ENCODE measurements at places on chromosomes 16 and 17. TPM values are rescaled to one million over a fixed set of nuclear protein-coding genes. Genes with fewer than 3 reads are reported as not detected.

DNA sequence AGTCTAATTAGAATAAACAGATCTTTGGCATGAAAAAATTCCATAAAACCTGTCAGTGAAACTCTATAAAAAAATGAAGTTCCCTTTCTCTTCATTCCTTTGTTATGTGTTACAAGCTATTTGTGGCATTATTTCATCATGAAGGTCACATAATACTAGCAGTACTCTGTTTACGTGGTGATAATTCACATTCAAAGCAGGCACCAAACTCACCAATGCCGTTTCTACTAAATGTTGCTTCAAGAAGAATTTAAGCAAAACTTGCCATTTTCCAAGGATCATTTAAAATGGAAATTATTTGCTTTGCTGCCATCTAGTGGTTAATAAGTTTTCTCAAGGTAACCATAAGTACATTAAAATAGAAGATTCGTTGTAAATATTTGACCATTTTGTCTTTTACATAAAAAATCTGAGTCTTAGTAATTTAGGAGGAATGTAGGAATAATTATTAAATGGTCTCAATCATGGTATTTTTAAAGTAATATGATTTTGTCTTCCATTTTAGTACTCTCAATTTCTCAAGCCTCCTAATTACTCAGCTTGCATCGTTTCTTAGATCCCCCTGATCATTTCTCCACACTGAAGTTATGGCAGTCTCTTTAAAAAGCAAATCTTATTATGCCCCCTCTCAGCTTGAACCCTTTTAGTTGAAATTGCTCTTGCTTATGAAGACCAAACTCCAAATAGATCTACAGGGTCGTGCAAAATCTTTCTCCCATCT lies 80.8 kb downstream of the OMG start:
- DNase-seq, result peak; percentile 77

GRCh38 chr17:17899486-17899885 lies 62.7 kb upstream of the SREBF1 start:
- DNase-seq, result no peak

- no peak for DNase-seq
These were observed 42.5 kb downstream of the DNAH17 start for GRCh38 chr17:78534492-78535272.

DNA sequence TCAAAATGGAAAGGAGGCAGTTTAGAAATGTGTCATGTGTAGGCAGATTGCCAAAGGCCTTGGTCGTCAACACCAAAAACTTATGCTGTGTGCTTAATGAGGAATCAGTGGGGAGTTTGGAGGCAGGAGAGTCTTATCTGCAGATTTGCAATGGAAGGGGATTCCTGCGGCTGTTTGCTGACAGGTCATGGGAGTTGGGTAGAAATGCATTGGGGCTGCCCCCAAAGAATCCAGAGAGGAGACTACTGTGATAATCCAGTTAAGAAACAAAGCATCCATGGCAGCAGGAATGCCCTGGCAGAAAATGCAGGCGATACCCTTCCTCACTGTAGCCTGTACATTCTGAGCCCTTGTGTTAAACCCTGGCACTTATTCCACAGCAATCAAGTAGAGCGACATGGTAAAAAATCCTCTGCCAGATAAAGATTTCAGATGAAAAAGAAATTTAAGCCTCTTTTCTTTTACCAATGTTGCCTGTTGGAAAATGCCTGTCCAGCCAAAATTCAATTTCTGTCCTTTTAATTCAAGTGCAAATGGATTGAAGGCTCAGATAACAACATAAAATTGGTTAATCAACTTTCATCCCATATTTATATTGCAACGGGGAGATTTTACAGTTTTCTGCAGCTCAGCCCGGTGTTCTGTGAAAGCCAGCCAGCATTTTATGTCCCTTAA lies 491.0 kb upstream of the CDH5 start:
- DNase-seq, result peak; percentile 56

DNA sequence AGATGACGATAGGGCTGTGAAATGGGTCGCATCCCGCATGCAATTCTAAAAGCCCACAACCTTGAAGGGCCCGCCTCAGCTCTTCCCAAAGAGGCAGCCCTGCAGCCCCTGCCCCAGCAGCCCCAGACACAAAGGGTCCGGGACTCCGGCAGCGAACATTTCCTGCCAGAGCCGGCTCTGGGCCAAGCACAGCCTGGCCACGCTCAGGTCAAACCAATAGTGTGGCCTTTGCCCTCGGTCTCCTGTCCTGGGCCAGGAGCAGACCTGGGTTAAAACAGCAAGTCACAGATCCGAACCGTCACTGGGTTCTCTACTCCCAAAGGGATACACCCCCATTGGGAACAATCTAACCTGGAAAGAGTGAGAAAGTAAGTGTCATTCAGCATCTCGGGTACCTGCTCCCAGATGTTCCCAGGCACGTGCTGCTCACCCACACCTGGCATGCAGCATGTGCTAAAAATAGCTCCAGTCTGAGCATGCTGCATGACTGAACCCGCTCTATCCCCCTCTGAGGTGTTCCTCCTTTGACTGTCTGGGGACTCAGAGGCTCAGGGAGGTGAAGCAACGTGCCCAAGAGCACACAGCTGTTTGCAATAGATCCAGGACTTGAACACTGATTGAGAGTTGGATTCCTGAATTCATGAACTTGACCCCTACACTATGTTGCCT lies 22.2 kb upstream of the ATP2A3 start:
- no peak for DNase-seq

GRCh38 chr17:28482551-28483199 lies 9.2 kb downstream of the SLC13A2 start:
- DNase-seq, result no peak

- no peak for DNase-seq
These were observed 14.4 kb downstream of the CUEDC1 start for GRCh38 chr17:57940653-57941329.

GRCh38 chr17:46759141-46759540 lies 59.4 kb downstream of the WNT3 start:
- no peak for DNase-seq

DNA sequence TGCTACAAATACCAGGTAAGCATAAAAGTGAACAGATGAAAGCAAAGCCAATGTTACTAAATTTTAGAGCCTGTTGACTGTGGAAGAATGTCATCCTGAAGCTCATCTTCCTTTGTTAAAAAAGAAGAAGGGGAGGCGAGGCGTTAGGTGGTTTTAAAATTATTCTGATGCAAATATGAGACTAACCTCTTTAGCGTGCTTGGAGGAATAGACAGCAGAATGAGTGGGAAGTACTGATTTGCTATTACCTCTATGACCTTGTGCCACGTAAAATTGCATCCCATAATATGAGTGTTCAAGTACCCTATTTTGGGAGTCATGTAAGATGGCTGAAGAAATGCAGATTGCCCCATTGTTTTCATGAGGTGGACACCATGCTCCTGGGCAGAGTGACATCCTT lies 95.7 kb downstream of the ELAC2 start:
- DNase-seq, result no peak

DNA sequence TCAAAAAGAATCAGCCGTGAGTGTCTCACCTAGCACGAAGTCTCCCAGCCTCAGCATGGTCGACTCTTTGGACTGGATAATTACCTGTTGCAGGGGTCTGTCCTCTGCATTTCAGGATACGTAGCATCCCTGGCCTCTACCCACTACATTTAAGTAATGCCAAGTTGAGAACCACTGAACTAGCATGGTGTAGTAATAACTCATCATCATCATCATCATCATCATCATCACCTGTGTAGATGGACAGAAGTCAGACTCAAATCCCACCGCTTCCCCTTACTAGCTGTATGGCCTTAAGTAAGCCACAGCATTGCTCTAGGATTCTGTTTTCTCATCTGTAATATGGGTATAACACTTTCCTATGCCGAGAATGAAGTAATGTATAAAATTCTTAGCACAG lies 373.1 kb upstream of the XYLT1 start:
- no peak for DNase-seq

DNA sequence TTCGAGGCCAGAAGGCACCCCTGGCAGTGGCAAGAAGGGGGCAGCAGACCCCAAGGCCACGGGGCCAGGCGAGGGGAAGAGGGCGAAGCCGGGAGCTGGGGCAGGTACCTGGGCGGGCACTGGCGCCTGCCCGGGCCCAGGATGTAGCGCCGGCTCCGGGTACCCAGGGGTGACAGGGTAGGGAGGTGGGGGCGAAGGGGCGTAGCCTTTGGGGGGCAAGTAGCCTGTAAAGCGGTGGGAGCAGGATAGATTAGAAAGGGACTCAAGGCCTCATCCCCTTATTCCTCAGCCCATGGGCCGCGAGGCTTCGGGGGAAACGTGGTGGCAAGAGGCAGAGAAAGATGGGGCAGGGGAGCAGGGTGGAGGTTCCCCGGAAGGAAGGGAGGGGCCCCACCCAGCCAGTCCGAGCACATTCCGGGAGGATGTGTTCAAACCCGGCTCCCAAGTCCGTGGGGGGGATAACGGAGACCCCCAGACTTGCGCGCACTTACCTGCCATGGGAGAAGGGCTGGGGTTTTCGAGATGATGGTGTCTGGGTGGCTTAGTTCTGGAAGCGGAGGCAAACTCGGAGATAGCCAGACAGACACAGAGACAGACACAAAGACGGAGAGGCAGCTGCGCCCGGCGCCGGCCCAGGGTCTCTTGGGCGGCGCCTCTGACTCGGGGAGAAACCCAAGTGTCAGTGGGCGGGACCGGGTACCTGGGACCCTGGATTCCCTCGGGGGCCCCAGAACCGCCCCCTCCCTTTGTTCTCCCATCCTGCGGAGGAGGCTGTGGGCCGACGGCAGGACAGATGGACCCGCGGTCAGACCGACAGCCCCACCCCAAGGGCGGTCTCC lies 493 bp downstream of the PLSCR3 start:
- no peak for DNase-seq

DNA sequence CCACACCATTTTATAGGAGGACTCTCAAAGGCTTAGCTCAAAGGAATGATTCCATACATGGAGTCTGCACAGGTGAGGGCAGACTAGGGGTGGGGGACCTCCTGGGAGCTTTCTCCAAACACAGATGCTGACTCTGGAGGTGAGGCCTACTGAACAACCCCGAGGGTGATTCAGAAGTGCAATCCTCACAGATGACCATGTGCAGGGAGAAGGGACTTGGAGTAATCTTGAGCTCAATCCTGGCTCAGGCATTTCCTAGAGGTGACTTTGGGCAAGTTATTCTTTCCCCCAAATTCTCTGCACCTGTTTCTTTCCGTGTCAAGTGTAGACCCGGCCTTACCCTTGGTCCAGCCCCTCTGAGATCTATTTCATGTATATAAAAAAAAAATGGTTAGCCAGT lies 401.5 kb downstream of the SLC39A11 start:
- DNase-seq, result no peak

- DNase-seq, result no peak
These were observed 19.4 kb downstream of the FAHD1 start for GRCh38 chr16:1846416-1846815.

DNA sequence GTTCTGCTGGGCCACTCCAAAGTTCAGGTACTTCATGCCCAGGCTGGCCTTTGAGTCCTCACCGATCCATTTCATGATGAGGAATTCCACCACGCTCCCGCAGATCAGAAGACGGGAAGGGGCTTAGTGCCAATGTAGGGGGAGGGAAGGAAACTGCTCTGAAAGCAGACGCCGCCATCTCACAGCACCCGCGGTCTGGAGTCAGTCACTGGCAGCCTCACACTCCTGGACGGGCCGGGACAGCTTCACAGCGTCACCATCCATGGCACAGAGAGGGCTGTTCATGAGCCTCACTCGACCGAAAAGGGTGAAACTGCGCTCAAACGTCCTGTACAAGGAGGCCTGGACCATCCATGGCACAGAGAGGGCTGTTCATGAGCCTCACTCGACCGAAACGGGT lies 62.0 kb downstream of the RPH3AL start:
- DNase-seq, result no peak

DNA sequence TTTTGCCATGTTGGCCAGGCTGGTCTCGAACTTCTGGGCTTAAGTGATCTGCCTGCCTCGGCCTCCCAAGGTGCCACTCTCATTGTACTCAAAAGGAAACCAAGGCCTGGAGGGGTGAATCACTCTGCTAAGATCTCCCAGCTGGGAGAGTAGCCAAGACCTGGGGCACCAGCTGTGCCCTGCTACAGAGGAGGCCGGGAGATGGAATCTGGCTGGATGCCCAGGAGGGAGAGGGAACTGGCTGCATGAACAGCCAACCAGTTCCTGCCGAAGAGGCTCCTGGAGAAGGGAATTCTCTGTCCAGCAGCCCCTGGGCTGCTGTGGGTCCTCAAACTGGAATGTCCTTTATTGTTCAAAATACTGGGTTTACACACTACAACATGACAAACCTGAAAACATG lies 238.7 kb upstream of the CIBAR2 start:
- DNase-seq, result peak; percentile 95

GRCh38 chr17:60671482-60671881 lies 6.2 kb upstream of the BCAS3 start:
- DNase-seq, result no peak

DNA sequence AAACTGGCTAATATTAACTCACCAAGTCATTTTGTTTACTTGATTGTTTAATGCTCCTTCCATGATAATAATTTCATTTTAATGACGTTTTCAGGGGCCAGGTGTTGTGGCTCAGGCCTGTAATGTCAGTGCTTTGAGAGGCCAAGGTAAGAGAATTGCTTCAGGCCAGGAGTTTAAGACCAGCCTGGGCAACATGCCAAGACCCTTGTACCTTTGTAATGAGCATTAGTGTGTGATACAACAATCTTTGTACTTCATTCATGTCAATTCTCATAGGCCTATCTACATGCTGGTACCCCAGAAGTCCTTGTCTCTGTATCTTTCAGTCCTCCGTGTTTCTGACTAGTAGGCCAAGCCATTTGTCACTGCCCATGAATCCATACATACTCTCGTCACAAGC lies 296.9 kb downstream of the ZFHX3 start:
- DNase-seq, result no peak

KRT222 gene
- polyA plus RNA-seq, result 0.05 TPM

MYH1 gene
- not detected for polyA plus RNA-seq

RAB26 gene
- polyA plus RNA-seq, result 0.43 TPM

AKAP10 gene
- polyA plus RNA-seq, result 19.0 TPM

ALDH3A1 gene
- polyA plus RNA-seq, result 0.12 TPM

TNFSF12 gene
- 34.4 TPM for polyA plus RNA-seq

TMC6 gene
- 1.3 TPM for polyA plus RNA-seq

CMTM1 gene
- 0.99 TPM for polyA plus RNA-seq

DNAAF1 gene
- polyA plus RNA-seq, result not detected

OTOP2 gene
- not detected for polyA plus RNA-seq

GAST gene
- not detected for polyA plus RNA-seq

KRT40 gene
- polyA plus RNA-seq, result 0.03 TPM
